NCI-H2171 treated with DMSO at 0.1 percent for 48 hours (cell line): ENCODE measurements at places on chromosomes 6 and 20.

- DNase-seq = no peak
Measured at GRCh38 chr20:43458422-43458924, 777 bp downstream of the SRSF6 start.

DNA sequence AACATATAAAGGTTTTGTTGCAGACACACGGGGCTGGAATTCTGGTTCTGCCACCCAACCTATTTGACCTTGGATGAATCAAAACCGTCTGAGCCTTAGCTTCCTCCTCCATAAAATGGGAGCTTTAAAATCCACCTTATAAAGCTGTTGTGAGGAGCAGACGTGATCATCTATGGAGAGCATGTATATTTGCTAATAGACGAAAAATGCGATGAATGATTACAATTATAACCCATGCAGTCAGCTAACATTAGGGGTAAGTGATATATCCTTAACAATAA is 586 bp upstream of the NUP153 start:
- no peak for DNase-seq

GRCh38 chr6:26156850-26157250 is 69.6 kb downstream of the HFE start:
- DNase-seq = peak; percentile 87

DNA sequence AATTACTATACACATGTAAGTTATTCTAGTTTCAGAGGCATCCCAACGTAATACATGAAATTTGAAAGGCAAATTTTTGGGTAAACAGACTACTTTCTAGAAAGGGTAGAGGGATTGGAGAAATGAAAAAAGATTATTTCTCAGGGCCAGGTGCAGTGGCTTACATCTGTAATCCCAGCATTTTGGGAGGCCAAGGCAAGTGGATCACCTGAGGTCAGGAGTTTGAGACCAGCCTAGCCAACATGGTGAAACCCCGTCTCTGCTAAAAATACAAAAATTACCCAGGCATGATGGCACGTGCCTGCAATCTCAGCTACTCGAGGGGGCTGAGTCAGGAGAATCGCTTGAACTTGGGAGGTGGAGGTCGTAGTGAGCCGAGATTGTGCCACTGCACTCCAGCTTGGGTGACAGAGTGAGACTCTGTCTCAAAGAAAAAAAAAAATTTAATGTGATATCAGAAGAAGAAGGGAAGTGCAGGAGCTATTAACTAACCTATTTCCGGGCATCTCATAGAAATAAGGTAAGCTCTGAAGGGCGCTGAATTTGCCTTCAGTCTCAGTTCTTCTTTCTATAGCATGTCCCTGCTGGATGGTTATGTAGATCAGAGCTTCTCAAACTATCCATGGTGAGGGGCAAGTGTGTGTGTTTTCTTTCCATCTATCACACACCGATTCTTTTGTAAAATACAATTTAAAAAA is 100.3 kb upstream of the MTHFD1L start:
- DNase-seq = no peak

DNA sequence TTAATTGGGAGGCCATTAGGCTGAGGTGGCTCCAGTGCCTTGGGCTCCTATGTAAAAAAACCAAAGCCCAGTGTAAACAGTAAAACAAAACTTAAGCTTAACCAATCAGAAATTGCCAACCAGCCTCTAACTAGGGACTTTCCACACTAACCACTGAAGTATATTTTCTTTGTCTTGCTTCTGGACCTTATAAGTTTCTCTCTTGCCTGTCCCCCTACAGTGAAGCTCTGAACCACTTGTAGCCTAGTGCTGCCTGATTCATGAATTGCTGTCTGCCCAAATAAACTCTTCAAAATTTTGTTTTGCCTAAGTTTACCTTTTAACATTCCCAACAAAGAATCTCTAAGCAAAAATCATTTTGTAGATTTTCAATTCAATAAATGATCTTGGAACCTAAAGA is 28.2 kb downstream of the POPDC3 start:
- no peak for DNase-seq

GRCh38 chr6:27867945-27868300 is 44.3 kb downstream of the OR2B2 start:
- DNase-seq = no peak

GRCh38 chr20:46990596-46991104 is 96.0 kb downstream of the EYA2 start:
- no peak for DNase-seq

- DNase-seq = peak; percentile 30
Measured at GRCh38 chr20:59771506-59772372, 161.7 kb downstream of the SYCP2 start.

DNA sequence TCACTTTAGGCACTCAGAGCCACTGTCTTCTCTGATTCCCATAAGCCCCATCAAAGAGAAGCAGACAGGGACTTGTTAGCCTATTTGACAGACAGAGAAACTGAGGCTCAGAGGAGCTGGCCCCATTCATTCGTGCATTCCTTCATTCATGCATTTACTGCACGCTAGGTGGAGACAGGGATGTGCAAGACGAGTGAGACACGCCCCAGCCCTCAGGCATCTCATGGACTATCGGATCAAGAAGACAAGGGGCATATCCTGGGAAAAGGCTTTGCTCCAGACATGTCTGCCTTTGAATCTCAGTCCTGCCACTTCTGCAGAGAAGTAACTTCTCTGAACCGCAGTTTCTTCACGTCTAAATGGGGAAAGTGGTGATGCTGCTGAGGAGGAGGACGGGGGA is 54.1 kb downstream of the BPIFB1 start:
- DNase-seq = no peak
